Retina (tissue), 1 donor: ENCODE measurements at places on chromosomes 13 and 19.

DNA sequence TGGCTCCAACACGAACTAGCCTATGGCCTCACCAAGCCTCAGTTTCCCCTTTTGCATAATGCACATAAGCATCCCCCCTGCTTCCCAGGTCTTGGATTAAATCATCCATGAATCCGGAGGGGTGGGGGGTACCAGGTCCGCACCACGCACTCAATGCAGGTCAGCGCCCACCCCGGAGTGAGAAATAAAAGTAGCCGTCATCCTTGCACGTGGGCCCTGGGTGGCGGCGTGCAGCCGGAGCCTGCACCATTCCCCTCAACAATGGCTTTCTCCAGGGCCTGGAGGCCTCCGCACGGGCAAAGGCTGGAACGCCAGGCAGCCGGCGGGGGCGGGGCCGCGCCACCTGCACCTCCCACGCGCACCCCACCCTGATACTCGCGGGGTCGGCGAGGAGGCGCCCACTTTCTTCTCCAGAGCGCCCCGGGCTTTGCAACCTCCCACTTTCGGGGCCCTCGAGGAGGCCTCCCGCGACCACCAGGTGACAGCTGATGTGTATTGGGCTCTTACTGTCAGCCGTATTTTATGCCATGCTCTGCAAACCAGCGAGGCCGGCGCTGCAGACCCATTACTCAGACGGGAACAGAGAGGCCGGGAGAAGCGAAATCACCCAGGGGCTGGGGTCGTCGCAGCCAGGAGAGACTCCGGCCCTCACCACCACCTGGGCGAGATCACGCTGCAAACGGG is 767 bp upstream of the GADD45B start:
- DNase-seq = peak; percentile 73

GRCh38 chr13:75302071-75302698 is 179.8 kb downstream of the TBC1D4 start:
- DNase-seq = no peak

GRCh38 chr13:46176756-46177155 is 5.2 kb downstream of the LCP1 start:
- no peak for DNase-seq

DNA sequence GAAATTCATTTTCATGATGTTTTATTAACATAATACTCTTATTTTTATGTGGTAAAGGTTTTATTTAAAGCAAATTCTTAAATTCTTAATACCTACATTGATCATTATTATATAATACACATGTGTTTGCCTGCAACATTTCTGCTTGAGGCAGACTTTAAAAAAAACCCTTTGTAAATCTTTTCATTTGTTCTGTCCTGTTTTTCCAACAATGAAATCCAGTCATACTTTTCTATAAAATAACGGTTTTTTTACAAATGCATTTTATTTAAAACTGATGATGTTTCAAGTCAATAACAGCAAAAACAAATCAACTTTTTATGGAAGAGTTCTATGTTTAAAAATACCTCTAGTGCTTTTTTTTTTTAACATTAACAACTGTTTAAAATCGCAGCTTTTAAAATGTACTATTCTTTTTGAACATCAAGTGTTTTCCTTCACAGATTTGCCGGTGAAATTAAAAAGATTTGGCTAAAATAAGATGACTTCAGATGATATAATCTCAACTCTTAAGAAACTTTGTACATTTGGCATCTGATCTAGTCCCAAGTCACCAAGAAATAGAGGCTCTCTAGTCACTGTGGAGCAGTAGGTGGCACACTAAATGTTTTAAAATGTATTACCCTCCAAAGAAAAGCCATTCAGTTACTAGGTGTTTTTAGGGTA is 5.1 kb downstream of the POU4F1 start:
- DNase-seq = peak; percentile 20

GRCh38 chr13:112348642-112349345 is 27.4 kb upstream of the SPACA7 start:
- DNase-seq = no peak

DNA sequence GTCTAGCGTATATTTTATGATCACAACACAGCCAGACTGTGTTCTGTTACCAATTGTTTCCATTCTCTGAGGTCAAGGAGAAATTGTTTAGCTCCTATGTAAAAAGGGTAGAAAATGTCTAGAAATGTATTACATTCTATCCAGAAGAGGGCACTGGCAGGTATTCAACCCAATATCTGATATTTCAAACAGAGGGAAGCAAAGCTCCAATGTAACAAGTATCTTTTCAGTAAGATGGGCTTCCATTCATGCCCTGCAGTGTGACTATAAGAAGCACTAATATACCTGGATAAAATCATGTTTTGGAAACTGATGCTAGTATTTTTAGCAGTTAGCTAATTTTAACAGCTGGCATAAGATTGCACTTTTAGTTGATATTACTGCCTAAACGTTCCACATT is 312.7 kb downstream of the FGF14 start:
- no peak for DNase-seq

DNA sequence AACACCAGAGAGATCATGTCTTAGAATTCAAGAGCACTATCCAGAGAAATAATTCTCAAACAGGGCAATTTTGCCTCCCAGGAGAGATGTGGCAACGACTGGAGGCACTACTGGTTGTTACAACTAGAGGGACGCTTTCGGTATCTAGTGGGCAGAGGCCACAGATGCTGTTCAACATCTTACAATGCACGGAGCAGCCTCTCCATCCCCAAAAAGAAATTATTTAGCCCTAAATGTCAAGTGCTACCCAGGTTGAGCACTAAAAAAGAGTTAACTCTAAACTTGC is 78.6 kb downstream of the ABCC4 start:
- DNase-seq = no peak

DNA sequence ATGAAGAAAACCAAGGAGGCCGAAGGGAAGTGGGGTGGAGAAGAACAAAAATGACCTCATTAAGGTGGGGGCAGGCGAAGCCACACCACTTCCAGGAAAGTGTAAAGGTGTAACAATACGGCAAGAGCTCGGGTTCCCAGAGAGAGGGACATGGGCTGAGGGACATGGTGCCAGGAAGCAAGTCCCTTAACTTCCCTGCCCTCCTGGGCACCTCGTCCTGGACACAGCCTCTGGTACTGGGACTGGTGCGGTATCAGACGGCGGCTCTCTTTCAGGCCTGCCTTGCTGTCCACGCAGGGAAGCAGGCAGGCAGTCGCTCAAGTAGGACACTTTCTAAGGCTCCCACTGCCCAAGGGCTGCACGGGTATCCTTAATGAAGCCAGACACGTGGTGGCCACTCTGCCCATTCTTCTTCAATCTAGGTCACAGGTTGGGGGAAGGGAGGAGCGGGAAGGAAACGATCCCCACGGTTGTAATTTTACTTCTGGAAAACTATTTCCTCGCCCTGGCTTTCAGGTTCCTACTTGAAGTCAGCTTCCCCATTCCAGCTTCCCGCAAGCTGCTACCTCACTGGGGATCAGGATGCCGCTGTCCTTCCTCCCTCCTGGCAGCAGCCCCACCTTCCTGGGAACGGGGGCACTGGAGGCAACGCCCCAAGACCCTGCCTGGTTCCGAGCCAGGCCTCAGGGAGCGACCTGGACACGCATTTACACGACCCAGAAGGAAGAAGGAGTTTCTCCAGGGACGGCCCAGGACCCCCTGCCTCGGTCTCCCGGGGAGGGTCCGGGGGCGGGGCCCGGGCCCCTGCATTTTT is 1.2 kb downstream of the AP3D1 start:
- peak; percentile 72 for DNase-seq

DNA sequence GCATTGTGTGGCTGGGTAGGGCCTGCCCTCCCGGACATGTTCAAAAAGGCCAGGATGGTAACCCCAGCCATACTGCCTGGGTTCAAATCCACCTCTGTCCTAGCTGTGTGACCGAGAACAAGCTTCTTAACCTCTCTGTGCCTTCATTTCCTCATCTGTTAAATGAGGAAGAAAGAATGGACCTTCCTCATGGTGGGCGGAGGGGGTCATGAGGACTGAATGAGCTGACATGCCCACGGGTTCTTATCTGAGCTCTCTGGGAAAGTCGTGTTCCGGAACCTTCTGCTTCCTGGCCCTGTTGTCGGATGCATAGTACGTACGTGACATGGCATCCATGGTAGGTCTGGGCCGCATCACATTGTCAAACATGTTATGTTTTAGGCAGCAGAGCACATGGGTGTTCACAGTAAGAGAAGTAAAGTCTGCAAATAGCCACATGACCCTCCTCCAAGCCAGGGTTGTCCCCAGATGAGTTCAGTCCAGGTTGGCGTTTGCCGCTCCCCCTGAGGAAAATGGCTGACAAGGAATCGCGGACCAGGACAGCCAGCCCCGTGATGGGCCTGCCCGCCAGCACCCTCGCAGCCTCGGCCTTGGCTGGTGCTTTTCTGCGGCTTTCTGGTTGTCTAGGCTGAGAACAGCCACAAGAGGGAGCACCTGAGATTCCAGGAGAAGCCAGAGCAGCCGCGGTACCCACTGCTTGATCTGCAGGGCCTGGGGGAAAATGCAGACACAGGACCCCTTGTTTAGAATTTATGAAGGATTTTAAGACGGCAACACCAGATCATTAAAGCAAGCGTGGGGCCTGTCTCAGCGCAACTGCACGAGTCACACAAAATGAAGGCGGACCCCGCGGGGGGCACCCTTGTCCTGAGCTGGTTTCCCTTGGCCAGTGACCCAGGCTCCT is 2.4 kb upstream of the NTN5 start:
- DNase-seq = peak; percentile 93

- DNase-seq = no peak
Observed at GRCh38 chr19:46288896-46289588, 7.8 kb upstream of the HIF3A start.

- no peak for DNase-seq
Observed at GRCh38 chr13:94993616-94994015, 281.3 kb upstream of the SOX21 start.

GRCh38 chr19:4816202-4816949 is 15.1 kb downstream of the TICAM1 start:
- no peak for DNase-seq

GRCh38 chr13:103325672-103326071 is 259.5 kb upstream of the SLC10A2 start:
- no peak for DNase-seq

DNA sequence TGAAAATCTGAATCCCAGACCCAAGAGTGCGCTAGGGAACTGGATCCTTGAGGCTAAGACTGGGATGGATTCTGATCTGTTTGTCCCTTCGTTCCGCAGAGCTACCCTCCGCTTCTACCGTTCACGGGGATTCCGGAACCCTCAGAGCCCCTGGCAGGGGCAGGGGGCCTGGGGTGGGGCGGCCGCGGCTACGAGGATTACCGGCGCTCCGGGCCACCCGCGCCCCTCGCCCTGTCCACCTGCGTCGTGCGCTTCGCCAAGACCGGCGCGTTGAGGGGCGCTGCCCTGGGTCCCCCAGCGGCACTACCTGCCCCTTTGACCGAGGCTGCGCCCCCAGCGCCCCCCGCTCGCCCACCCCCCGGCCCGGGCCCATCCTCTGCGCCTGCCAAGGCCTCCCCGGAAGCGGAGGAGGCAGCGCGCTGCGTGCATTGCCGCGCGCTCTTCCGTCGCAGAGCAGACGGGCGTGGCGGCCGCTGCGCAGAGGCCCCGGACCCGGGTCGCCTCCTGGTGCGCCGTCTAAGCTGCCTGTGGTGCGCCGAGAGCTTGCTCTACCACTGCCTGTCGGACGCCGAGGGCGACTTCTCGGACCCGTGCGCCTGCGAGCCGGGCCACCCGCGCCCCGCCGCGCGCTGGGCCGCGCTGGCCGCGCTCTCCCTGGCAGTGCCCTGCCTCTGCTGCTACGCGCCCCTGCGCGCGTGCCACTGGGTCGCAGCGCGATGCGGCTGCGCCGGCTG is 7.1 kb downstream of the SPRED3 start:
- DNase-seq = no peak

DNA sequence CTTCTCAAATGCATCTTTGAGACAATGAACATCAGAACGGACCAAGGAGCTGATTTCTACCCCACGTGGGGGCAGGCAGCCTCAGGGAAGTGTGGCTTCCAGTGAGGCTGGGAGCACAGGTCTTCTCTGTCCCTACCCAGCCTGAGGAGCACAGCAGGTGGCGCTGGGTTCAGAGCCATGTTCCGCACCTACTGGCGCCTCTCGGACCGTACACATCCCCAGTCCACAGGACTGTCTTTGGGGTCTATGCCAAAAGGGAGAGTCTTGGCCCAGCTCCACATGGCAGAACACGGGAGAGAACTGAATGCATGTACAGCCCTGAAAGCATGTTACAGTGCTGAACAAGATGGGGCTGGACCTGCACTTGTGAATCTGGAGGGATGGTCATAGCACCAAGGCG is 22.6 kb downstream of the SUGP1 start:
- DNase-seq = no peak

DNA sequence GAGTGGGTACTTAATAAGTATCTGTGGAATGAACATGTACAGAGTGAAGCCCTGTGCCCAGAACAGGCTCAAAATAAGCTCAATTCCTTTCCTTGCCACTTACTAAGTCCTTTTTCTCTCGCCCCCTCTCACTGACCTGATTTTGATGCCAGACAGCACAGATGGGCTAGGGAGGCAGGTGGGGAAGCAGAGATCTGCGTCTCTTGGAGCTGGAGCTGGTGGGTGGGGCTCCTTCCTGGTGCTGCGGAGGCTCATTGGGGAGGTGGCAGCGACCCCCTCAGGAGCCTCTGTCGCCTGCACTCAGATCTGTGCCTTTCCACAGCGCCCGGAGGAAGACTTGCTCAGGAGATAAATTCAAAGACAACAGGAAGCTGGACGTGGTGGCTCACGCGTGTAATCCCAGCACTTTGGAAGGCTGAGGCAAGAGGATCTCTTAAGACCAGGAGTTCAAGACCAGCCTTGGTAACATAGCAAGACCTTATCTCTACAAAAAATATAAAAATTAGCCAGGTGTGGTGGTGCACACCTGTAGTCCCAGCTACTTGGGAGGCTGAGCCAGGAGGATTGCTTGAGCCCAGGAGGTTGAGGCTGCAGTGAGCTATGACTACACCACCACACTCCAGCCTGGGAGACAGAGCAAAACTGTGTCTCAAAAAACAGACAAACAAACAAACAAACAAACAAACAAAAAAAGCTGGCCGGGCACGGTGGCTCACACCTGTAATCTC is 14.6 kb downstream of the AKT2 start:
- no peak for DNase-seq

DNA sequence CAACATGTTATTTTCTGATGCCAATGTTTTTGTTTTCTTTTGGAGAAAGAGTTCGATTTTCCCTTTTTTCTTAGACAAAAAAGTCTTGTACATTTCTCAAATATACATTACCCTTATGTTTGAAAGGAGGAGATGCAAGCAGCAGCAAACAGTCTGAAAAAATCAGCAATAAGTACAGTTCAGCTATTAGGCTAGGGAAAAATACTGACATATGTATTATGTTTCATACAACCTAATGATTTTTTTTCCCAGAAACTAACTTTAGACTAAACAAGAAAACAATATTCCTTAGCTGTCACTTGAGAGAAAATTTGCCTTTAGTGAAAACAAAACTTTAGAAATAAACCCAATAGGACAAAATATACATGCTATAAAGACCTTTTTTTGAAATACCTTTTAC is 1223.5 kb downstream of the SLITRK1 start:
- no peak for DNase-seq
